ENCODE measurements at places on chromosomes 7 and 10.
A peak's percentile ranks its signal among the peaks of the same experiment; 100 is the strongest.

GRCh38 chr10:7817984-7818294, 366 bp upstream of the TAF3 start:
- no peak for DNase-seq

DNA sequence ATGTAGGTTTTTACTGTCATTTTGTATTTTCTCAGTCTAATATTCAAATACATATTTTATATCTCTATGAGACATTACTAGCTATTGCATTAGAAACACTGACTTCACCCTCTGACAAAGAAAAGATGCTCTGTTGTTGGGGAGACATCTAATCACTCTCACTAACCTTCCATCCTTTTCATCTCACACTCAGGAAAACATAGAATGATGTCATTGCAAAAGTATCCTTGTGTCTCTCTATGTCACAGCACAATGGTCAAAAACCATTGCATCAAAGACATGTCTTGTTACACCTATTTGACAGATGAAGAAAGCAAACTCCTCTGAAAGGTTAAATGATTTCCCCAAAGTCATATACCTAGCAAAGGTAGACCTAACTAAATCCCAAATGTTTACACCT, 231.3 kb upstream of the PTN start:
- no peak for DNase-seq

DNA sequence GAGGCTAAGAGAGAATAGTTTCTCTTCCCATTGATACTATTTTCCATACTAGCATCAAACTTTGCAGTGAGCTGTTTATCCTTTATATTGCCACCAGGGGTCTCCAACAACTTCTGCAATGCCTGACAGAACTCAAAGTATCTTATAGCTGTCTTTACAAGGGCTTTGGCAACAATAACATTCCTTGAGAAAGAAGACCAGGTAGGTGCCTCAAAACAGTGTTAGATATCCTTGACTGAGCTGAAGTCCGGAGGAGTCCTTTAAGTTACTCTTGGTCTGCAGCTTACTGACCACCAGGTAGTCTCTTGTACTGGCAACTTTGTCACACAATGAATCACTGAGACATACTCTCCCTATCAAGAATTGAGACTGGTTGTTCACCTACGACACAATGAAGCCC, 30.0 kb upstream of the TES start:
- peak; percentile 69 for DNase-seq

- no peak for DNase-seq
Measured at GRCh38 chr10:1552881-1553670, 184.2 kb downstream of the ADARB2 start.

DNA sequence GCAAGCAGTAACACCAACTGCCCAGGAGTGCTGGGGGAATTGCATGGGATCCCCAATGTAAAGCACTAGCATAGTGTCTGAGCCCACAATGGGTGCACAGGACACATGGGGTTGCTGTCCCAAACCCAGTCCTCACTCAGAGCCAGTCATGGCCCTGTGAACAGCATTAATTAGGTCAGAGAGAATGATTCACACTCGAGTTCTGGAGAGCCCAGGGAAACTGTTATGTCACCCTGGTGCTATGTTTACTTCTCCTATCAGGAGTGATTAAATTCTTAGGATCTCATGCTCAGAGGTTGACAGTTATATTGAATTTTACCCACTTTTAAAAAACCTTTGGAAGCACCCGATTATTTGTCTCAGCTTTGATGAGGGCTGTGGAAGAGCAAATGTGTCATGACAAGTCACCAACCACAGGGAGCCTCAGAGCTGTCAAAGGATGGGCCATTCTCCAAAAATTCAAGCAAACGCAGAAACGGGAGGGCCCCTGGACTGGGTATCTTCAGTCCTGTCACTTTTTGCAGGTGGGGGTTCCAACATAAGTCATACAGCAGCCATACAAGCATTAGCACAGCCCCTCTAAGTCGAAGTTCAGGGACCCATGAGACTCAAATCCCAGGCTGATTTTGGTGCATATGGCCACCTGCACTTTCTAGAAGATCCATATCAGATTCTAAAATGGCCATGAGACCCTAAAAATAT, 1.3 kb upstream of the RASSF4 start:
- no peak for DNase-seq

- DNase-seq: no peak
Measured at GRCh38 chr10:105434970-105435369, 793.9 kb downstream of the SORCS3 start.

DNA sequence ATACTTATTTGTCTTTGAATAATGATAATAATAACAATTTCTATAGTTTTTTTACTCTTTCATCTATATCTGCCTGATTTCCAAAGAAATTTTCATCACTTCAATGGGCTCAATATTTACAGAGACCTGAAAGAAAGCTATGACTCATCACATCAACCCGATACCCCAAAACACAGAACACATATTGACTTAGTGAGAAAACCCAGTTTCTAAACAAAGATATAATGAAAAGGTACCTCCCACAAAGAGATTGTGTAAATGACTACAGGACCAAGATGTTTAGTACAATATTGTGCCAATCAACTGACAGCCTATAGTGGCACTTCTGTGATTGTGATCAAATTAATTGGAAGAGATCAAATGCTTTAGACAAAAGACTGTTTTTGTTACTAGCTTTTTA, 133.9 kb downstream of the PCDH15 start:
- DNase-seq: no peak

GRCh38 chr10:10462151-10462941, 555.3 kb upstream of the CELF2 start:
- no peak for DNase-seq

- DNase-seq: no peak
Measured at GRCh38 chr10:78599122-78599853, 469.5 kb upstream of the ZMIZ1 start.

- no peak for DNase-seq
Measured at GRCh38 chr7:101677797-101678479, 48.8 kb upstream of the MYL10 start.

- no peak for DNase-seq
Measured at GRCh38 chr7:87267239-87267900, 47.8 kb upstream of the TMEM243 start.

GRCh38 chr7:92691578-92691977, 101.4 kb upstream of the FAM133B start:
- peak; percentile 76 for DNase-seq

- DNase-seq: no peak
Measured at GRCh38 chr7:50660040-50660829, 95.0 kb upstream of the DDC start.

GRCh38 chr10:16794005-16794404, 23.2 kb downstream of the RSU1 start:
- DNase-seq: no peak

DNA sequence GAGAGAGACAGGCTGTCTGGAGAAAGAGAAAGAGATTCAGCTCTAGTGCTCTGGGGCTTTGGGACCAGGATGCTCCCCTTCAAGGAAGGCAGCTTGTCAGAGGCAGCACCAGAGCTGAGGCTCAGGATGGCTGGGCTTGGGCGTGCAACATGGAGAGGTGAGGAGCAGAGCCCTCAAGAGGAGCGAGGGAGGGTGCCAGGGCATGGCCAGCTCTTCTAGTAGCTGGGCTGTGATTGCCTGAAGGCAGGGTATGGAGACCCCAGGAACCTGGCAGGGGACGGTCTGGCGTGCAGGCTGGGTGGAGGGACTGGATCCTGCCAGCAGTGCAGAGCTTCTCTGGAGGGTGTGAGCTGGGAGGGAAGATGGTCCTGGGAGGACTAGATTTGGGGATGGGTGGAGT, 40.2 kb downstream of the ANTXRL start:
- DNase-seq: no peak

DNA sequence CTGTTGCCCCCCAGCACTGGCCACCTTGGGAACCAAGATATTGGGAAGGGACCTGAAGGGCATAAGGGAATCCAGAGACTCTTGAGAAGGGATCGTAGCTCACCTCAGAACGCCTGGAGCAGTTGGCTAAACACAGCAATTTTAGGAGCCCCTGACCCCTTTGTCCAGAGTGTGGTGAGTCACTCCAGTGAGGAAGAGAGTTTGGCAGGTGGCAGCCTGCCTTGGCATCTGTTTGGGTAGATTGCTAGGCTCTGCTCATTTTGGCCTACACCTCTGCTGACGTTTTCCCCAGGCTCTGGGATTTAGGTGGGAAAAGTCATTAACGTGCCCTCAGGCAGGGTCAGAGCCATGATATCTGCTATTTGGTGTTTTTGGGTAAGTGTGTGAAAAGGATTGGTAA, 100.6 kb downstream of the GRB10 start:
- DNase-seq: no peak

- DNase-seq: no peak
Measured at GRCh38 chr7:85711894-85712293, 525.0 kb upstream of the SEMA3D start.

GRCh38 chr10:49054753-49055152, 60.6 kb downstream of the VSTM4 start:
- DNase-seq: no peak

DNA sequence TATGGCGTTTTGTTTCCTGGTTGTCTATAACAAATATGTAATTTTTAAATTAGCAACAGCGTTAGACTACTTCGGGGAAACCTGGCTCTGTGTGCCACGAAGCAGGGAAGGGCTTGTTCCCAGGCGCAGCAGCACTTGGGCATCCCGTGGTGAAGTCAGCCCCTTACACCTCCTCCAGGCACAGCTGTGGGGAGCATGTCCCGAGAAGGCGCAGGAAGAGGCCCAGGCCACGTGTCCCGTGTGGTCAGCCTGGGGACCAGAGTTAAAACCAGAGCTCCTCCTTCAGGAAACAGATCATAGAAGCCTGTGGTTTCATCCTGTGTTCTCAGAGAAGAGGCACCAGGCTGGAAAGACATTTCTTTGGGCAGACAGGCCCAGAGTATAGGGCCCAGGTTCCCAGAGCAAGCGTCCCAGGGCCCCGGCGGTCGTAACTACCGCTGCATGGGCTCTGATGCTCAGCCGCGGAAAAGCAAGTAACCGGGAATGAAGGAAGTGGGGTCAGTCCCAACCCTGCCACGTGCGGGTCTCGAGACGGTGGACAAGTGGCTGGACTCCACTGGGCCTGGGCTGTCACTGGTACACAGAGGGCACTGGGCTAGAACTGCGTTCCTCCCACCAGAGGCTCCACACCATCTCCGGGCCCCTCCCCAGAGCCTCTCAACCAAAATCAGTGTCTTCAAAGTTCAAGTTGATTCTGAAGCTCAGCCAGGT, 7.1 kb downstream of the NUDT1 start:
- DNase-seq: peak; percentile 90

DNA sequence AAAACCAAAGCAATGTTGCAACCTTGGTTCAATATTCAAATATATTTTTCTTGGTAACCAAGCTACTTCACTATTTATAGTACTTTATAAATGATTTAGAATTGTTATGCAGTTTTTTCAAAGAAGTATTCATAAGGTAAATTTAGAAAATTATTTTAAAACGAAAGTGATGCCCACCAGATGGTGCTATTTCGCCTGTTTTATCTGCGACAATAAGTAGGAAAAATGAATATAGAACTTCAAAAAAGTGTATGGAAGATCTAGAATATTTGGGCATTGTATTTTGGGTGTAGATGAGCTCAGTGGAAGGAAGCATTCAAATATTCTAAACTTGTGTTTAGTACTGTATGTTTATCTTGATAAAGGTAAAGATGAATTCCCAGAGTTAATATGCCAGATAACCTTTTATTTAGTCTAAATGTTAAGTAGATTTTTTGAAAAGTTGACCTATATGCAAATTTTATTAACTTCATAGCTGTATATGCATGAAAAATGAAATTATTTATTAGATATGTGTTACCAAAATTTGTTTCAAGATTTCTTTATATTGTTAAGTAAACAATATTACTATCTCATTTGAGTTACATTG, 93.2 kb downstream of the ADK start:
- DNase-seq: peak; percentile 31

DNA sequence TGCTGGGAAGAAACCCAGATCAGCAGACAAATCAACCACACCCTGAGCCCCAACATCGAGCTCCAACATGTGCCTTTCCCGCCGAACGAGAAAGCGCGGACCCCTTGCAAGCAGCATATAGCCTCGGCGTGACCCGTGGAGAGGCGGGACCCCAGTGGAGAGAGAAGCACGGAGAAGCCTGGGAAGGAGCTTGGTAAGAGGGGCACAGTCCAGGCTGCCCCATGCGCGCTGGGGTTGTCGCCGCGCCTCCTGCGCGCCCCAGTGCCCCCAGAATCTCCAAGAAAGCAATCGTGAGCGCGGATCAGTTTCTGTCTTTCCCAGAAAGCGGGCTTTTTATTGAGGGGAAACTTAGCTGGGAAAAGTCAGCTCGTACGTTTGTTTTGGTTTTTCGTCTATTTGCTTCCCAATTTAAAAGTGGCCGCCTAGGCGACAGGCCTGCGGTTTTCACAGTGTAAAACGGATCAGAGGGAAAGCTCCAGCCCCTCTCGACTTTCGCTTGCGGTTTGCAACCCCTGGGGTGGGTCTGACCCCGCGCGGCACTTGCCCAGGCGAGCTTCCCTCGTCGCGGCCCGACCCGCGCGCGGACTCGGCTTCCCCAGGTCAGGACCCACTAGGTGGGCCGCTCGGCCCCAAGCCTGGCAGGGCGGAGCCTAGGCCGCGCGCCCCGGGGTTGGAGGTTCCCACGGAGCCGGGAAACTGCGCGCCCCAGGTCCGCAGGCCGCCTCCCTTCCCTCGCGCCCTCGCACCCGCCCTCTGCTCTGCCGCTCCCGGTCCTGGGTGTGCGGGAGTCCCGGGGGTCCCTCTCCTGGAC, 31.1 kb downstream of the SKIDA1 start:
- no peak for DNase-seq

DNA sequence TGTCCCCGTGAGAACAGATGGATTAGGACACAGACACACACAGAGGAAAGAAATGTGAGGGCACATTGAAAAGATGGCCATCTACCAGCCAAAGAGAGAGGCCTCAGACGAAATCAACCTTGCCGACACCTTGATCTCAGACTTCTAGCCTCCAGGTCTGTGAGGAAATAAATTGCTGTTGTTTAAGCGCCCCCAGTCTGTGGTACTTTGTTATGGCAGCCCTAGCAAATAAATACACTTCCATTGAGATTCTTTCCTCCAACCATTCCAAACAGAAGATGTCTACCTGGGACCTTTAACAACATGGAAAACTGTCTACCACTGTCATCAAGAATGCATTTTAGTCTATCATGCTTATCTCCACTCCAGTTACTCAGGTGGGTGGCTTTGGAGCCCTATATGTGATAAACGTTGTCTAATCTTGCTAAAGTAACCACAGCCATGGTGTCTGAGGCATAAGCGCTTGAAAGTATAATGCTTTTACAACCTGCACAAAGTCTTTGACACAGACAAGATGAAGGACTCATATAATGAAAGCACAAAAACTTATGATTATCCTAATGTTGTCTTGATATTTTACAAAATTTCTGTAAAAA, 244.3 kb downstream of the MTERF1 start:
- peak; percentile 53 for DNase-seq

DNA sequence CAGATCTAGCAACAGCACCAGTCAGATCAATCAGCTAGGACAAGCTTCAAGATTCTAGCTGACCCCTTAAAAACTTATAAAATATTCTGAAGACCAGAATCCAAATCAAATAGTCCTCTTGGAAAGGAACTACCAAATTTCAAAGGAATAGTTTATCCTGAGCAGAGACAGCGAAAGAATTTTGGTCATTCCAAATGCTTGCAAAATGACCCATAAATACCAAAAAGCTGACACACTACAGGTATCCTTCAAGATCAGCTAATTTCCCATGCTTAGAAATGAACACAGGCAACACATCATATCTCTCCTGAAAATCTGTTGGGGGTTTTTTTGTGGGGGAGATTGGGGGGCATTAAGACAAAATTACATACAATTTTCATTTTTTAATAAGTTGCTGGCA, 78.8 kb downstream of the PDSS1 start:
- DNase-seq: no peak

All from SW480 (cell line).